Breast epithelium (tissue), 4 donors: ENCODE measurements at places on chromosomes 3 and 15. TPM values are rescaled to one million over a fixed set of nuclear protein-coding genes. Genes with fewer than 3 reads are reported as not detected.

The RASL12 gene
- 20.6 TPM for total RNA-seq

The DAZL gene
- total RNA-seq, result not detected

GRCh38 chr3:23752126-23752525, 53.6 kb upstream of the UBE2E1 start:
- no peak overlapping the region for H3K27ac ChIP-seq
- no peaks in the 10 kb centered on the region for H3K36me3 ChIP-seq
- DNase-seq, result no peak
- no peaks in the 10 kb centered on the region for H3K27me3 ChIP-seq
- no peak overlapping the region for H3K4me3 ChIP-seq
- no peaks in the 10 kb centered on the region for H3K4me1 ChIP-seq

DNA sequence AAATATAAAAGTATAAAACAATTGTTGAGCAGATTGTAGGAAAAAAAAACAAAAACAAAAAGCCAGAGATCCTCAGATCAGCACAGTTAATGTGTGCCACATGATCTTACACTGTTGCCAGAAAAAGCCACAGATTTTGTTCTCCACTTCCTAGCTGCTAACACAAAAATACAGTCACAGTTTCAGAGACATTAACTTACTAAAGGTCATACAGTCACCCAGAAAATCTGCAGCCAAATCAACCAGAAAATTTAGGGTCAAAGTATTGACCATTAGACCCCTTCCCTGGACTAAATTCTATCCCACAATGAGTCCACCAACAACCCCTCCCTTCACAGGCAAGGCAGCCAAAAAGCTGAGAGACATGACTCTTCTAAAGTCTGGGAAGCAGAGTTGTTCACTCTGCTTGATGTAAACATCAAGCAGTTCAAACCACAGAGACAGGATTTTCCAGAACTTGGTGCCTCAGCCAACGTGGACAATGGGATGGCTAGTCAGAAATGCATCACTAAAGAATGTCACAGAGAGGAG, 59.1 kb downstream of the SST start:
- H3K27ac ChIP-seq, result peak overlapping the region; percentile 87
- no peaks in the 10 kb centered on the region for H3K27me3 ChIP-seq
- H3K4me1 ChIP-seq, result no peaks in the 10 kb centered on the region
- H3K4me3 ChIP-seq, result no peak overlapping the region

- no peak overlapping the region for H3K27ac ChIP-seq
- no peak for DNase-seq
- no peaks in the 10 kb centered on the region for H3K4me1 ChIP-seq
- no peaks in the 10 kb centered on the region for H3K27me3 ChIP-seq
Observed at GRCh38 chr3:193573403-193574191, 18.9 kb upstream of the ATP13A4 start.

DNA sequence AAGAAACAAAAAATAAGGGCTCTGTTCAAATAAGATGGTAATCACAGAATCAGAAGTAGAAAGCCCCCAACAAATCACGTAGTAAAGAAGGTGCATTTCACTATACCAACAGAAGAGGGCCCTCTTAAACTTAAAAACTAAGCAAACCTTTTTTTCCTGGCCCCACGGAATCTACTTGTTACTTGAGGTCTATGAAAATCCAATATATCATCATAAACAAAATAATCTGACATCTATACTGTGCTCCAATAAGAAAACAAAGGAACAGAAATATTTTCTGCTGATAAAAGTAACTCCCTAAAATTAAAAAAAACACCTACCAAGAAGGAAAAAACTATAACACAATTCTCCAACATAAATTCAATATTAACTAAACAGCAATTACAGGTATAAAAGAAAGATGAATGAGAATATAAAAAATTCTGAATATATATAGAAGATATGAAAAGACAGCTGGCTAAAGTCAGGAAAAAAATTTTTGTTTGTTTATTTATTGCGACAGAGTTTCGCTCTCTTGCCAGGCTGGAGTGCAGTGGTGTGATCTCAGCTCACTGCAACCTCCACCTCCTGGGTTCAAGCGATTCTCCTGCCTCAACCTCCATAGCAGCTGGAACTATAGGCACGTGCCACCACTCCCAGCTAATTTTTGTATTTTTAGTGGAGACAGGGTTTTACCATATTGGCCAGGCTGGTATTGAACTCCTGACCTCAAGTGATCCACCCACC, 81.8 kb downstream of the CLASP2 start:
- no peak for DNase-seq
- H3K27me3 ChIP-seq, result no peaks in the 10 kb centered on the region
- no peak overlapping the region for H3K27ac ChIP-seq
- H3K36me3 ChIP-seq, result no peaks in the 10 kb centered on the region
- H3K4me1 ChIP-seq, result no peaks in the 10 kb centered on the region

GRCh38 chr3:108171106-108171505, 51.1 kb downstream of the IFT57 start:
- H3K4me1 ChIP-seq, result no peaks in the 10 kb centered on the region
- H3K36me3 ChIP-seq, result no peaks in the 10 kb centered on the region
- no peak overlapping the region for H3K27ac ChIP-seq
- DNase-seq, result no peak

DNA sequence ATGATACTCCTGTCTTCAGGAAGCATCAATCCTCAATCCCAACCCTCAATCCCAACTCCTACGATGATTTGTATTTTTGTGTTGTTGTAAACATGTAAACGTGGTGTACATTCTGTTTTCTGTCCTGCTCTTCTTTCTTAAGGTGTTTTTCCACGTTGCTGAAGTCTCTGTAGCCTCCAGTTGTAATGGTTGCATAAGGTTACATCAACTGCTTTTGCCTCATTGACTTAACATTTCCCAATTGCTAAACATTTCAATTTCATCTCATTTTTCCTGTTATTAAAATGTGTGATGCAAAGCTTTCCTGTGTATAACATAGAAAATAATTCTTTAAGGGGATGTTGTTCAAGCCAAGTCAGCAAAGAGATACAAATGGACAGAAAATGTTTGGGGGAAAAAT, 33.4 kb downstream of the HRH1 start:
- H3K27me3 ChIP-seq, result no peaks in the 10 kb centered on the region
- no peak overlapping the region for H3K4me3 ChIP-seq
- H3K36me3 ChIP-seq, result no peaks in the 10 kb centered on the region
- no peaks in the 10 kb centered on the region for H3K4me1 ChIP-seq
- no peak for DNase-seq

The C3orf52 gene
- 8.5 TPM for total RNA-seq
